ENCODE measurements at places on chromosomes 4 and X. TPM values are rescaled to one million over a fixed set of nuclear protein-coding genes. Genes with fewer than 3 reads are reported as not detected.

S100G gene
- polyA plus RNA-seq: not detected

- no peak for DNase-seq
Observed at GRCh38 chrX:38563030-38563429, 1.7 kb downstream of the TSPAN7 start.

BMP2K gene
- 22.2 TPM for polyA plus RNA-seq

GRCh38 chrX:152902502-152902820, 4.6 kb downstream of the ZNF185 start:
- DNase-seq: no peak

GRCh38 chrX:49184294-49185281, 1.6 kb downstream of the PRICKLE3 start:
- peak; percentile 92 for DNase-seq

DNA sequence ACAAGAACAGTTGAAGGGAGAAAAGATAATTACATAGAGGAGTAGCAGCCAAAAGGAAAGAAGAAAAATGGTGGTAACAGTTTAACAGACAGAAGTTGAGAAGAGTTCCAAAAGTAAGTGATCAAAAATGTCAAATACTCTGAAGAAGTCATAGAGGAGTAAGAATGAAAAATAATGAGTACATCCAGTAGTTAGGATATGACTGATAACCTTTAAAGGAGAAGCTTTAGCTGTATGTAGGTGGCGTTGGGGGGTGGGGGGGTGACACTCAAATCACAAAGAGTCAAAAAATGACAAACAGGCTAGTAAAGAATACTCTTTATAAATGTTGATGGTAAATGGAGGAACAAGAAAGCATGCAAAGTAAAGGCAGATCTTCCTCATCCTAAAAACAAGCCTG, 40.6 kb downstream of the RAB33A start:
- DNase-seq: no peak

TEX13D gene
- polyA plus RNA-seq: not detected

CNKSR2 gene
- polyA plus RNA-seq: 0.65 TPM
